ENCODE measurements at places on chromosomes 5 and 9.

- DNase-seq: no peak
Observed at GRCh38 chr5:154737667-154738320, 17.4 kb upstream of the LARP1 start.

DNA sequence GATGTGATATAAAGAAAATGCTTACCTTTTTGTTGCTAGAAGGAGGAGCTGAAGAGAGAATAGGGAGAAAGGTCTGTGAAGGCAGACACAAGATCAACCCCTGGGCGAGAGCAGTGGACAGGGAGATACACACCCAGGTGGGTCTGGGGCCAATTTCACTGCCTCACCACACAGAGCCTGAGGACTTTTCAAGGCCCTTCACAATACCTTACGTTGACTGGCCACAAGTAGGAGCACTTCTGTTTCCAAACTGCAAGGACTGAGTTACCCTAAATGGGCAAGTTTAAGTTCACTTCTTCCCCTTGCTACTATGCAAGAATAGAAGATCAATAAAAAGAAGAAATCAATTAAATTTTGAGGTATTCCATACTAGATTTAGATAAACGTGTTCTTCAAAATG lies 174.5 kb upstream of the SLC12A2 start:
- no peak for DNase-seq

- no peak for DNase-seq
Observed at GRCh38 chr5:108661590-108662219, 86.0 kb upstream of the FER start.

DNA sequence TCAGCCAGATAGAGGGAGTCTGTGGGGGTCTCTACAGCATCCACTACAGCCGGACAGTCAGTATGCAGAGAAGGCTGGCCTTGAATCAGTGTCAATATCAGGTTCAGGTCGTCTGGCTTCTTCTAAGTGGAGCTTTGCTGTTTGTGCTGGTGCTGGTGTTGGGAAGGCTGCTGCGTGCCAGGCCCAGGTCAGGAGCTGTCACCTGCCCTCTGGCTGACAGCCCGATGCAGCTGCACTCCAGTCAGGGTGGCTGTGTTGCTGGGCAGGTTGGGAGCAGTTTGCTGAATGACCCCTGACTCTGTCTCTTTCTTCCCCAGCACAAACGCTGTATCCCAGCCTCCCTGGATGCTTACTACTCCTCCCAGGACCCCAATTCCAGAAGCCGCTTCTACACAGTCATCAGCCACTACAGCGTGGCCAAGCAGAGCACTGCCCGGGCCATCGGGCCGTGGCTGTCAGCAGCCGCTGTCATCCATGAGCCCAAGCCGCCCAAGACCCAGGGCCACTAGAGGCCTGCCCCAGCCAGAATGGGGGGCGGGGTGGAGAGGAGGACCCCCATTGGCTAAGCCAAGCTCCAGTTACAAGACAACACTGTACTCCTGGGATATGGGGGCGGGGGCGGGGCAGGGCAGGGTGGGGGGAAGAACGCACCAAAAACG lies 61.6 kb downstream of the NSG2 start:
- no peak for DNase-seq

- DNase-seq: no peak
Observed at GRCh38 chr9:13424204-13424603, 144.7 kb upstream of the MPDZ start.

DNA sequence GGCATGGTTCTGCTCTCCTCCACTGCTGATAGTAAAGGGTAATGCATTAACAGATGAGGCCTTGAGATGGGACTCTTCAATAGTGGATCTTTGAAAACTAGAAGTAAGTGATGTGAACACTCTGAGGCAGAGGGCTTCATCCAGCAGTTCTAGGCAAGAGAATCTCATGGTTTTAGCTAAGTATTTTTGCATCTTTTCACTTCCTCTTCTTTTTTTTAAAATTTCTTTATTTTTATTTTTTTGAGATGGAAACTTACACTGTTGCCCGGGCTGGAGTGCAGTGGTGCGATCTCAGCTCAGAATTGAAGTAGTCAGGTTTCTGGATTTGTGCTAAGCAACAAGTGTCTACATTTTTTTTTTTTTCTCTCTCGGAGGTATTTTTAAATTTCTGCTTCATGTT lies 101.9 kb downstream of the MTRR start:
- no peak for DNase-seq

DNA sequence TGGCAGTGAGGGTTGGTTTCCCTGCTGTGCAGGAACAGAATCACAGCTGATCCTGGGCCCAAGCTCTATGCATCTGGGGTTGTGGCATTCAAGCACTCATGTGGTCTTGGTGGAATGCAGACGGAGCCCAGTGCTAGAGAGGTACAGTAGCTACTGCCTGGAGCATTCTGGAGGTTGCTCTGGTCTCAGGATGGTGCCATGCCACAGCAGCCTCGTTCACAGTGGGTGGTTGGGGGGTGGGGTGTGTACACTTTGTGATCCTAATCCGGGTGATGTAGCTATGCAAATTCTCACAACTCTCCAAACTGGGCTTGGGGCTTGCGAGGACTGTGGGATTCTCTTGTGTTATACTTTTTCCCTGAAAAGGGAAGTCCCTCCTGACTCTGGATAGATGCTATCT lies 45.2 kb downstream of the FGD3 start:
- no peak for DNase-seq

DNA sequence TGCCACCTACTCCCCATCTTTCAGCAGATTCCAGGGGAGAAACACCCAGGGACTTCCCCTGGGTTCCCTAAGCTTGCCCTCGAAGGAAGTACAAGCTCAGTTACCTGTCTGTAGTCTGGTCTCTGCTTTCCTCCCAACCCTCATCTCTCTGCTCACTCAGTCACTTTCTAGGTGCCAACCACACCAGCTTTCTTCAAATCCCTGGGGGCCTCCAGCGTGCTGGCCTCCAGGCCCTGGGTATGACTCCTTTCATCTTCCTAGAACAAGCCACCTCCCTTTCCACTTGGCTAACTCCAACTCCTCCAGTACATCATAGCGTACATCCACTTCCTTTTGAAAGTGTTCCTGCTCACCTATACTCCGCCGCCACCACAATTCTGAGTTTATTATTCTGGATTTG lies 222.6 kb downstream of the SNX18 start:
- no peak for DNase-seq

DNA sequence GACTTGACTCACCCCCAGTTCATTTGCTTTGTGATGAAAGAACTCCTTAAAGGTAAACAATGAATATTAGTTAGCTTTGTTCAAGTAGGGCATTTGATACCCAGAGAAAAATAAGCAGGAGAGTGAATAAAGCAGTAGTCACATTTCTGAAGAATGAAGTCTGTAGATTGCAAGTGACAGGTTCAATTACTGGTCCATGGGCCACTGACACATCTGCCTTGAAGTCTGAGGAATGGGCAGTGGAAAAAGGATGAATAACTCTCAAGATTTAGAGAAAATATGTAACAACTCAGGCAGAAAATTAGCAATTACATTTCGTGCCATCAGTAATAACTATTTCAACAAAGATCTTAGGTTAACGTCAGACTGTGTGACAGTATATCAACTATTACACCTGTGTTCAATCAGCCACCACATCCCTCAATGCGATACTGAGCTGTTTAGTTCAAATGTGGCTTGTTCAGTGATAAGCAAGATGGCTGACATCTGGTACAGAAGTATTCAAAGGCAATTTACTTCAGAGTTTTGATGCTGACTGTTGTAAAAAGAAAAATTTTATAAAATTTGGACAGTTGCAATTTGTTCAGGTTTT lies 1890.7 kb upstream of the NUDT12 start:
- DNase-seq: no peak

DNA sequence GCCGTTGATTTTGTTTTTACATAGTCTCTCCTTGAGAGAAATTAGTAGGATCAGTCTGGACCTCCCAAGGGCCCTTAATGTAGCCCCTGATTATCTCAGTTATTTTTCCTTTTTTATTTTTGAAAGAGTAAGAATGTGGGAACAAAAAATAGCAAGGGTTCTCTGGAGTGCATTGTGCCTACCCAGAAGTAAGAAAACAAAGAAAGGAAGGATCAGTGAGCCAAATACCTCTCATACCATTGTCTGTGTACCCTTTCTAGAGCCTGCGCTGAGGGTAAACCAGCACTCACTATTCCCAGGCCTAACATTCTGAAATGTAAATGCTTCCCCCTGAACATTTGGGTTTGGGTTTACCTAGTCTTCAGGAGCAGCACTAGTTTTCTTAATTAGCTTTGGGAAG lies 213.0 kb upstream of the TARS1 start:
- no peak for DNase-seq

- no peak for DNase-seq
Observed at GRCh38 chr9:121935739-121936138, 157.4 kb downstream of the TTLL11 start.

DNA sequence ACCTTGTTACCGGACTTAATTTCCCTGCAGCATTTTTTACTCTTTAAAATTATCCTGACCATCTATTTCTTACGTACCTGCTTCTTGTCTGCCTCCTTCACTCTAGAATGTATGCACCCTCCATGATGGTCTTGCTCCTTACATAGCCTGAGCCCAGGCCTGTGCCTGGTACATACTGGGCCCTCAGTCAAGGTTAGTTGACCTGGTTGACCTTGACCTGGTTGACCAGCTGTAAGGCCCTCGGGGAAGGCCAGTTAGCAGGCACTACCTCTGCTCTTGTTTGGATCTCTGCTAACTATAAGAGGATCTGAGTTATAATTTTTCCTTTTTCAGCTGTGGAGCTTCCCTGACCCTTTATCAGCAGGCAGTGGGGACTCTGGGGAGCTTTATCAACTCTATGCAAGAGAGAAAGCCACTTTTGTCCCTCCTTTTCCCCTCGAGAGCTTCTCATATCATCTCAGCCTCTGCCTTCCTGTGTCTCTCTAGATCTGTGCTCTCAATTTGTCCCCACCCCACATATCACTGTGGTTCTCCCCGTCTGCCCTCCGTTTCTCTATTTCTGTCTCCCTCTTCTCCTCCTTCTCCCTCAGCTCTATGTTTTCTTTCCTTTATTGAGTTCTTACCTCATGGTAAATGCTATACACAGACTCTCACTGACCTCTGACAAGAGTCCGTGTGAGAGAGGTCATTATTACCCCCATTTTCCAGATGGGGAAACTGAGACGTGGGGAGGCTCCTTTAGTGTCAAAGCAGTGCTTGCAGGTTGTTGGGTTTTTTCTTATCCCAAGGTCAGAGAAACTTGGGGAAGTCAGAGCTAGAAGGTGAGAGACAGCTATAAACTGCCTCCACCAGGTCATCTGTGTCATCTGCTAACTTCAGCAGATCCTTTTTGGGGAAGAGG lies 28.6 kb downstream of the SPRY4 start:
- no peak for DNase-seq

- no peak for DNase-seq
Observed at GRCh38 chr5:59094864-59095263, 512.0 kb downstream of the RAB3C start.

DNA sequence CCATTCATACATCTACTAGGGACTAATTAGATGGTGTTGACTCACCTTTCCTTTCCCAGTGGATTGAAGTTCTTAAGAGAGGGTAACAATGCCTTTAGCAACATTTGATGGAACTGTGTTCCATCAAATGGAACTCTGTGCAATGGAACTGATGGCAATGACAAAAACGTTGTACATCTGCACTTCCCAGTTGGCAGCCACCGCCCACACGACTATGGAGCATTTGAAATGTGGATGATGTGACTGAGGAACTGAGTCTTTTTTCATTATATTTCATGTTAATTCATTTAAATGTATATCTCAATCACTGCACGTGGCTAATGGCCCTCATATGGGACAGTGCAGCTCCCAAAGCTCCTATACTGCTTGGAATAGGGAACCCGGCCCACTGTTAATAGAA lies 39.0 kb upstream of the ICE1 start:
- no peak for DNase-seq

- no peak for DNase-seq
Observed at GRCh38 chr5:143737062-143737461, 74.9 kb upstream of the HMHB1 start.

DNA sequence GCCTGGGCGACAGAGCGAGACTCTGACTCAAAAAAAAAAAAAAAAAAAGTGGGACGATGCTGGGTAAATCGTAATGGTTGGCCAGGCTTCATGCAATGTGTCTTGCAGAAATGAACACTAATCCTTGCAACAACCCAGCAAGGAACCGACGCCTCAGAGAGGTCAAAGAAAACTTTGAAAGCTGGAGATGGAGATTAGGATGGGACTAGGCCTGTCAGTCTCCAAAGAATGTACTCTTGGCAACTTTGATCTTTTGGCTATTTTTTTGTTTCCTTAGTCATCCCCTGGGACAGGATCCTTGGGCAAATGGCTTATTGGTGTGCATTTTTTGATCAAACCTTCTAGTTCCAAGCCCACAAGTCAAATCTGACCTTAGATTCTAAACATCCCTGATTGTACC lies 10.6 kb upstream of the PWWP2A start:
- no peak for DNase-seq

GRCh38 chr9:129451669-129452068 lies 169.2 kb downstream of the C9orf50 start:
- DNase-seq: no peak

GRCh38 chr5:142857405-142857804 lies 87.2 kb downstream of the ARHGAP26 start:
- no peak for DNase-seq

DNA sequence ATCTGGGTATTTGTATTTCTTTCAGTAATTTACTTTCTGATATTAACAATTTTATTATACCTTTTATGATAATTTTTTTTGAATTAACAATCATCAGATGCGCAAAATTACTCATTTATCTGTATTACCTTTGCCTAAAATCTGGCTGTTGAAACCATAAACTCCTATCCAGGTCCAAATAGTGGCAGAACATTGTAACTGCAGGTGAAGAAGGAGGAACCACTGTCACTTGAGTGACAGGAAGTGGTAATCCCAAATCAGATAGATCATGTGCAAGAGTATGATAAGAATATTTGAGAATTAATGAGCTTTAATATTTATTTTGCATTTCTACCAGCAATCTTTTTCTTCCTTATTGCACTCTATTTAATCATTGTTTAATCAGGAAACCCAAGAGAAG lies 139.3 kb upstream of the TLE4 start:
- no peak for DNase-seq

DNA sequence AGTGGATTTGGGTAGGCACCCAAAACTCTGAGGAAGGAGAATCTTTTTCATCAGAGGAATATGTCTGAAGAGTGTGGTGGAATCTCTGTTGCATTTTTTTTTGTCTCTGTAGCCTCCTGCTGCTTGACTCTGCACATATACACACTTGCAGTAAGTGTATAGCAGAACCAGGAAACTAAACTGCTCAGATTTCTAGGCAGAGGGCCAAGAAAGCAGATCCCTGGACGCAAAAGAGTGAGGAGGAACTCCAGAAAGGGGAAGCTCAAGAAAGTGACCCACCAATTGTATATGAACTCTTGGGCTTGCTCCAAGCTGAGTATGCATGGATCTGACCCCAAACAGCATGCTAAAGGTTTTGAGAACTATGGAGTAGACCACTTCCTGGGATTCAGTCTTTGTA lies 181.8 kb downstream of the GADD45G start:
- DNase-seq: no peak

Measured in activated CD8-positive, alpha-beta memory T cell treated with anti-CD3 and anti-CD28 coated beads, Interleukin-2, amount 50 U/mL, for 4 hours (primary cell).